ENCODE measurements at places on chromosomes 12 and 14. TPM values are rescaled to one million over a fixed set of nuclear protein-coding genes. Genes with fewer than 3 reads are reported as not detected.

DNA sequence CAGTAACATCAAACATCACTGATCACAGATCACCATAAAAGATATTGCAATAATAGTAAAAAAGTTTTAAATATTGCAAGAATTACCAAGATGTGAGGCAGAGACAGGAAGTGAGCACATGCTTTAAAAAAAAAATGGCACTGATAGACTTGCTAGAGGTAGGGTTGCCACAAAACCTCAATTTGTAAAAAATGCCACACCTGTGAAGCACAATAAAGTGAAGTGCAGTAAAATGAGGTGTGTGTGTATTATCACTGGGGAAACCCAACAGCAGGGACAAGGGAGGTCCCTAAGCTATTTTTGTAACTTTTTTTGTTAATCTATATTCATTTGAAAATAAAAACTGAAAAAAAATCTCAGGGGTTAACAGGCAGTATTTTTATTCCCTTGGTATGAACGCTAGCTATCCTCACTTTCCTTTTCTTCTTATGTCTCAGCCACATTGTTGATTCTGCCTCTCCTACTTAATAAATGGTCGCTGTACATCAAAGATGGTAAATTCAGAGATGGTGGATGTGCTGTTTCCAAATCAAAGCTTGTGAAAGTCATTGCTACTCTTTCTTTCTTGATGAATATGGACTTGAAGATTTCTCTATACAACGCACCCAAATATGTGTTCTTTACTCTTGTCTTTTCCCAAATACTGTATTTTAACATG lies 14.0 kb upstream of the KLRD1 start:
- no peaks in the 10 kb centered on the region for H3K4me1 ChIP-seq
- H3K36me3 ChIP-seq, result no peaks in the 10 kb centered on the region
- H3K27ac ChIP-seq, result no peak overlapping the region
- no peak for DNase-seq
- no peaks in the 10 kb centered on the region for H3K27me3 ChIP-seq
- H3K4me3 ChIP-seq, result no peak overlapping the region

- H3K36me3 ChIP-seq, result no peaks in the 10 kb centered on the region
- H3K27ac ChIP-seq, result no peak overlapping the region
- no peak for DNase-seq
- no peaks in the 10 kb centered on the region for H3K4me1 ChIP-seq
- H3K4me3 ChIP-seq, result no peak overlapping the region
Observed at GRCh38 chr14:88064841-88065240, 59.9 kb downstream of the GPR65 start.

DNA sequence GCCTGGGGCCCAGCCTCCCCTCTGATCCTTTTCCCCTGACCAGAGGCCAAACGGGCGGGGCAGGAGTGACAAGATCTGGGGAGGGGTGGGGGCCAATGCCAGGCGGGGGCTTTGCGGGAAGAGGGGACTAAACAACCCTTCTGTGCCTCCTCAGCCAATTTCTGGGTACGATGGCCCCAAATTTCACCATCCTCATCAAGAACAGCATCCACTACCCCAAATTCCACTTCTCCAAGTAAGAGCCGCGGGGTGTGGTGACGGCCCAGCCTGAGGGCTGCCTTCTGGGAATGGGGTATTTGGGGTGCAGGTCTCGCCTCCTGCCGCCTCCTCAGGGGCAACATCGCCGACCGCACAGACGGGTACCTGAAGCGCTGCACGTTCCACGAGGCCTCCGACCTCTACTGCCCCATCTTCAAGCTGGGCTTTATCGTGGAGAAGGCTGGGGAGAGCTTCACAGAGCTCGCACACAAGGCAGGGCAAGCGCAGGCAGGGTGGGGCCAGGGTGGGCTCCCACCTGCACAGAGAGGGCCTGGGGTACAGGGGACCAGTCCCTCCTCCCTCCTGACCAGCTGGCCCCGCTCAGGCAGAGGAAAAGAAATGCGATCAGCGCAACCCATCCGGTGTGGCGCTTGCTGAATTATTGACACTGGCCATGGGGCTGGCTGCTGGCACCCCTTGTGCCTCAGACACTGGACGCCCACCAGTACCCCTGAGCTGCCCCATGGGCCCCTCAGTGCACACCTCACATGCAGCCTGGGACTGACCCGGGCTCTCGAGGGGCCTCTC lies 1.7 kb downstream of the P2RX2 start:
- H3K27ac ChIP-seq, result no peak overlapping the region
- H3K4me3 ChIP-seq, result no peak overlapping the region
- H3K4me1 ChIP-seq, result peaks cover 20% of the 10 kb centered on the region
- H3K36me3 ChIP-seq, result no peaks in the 10 kb centered on the region

The LGR5 gene
- total RNA-seq, result not detected

The AICDA gene
- not detected for total RNA-seq

The TMEM179 gene
- not detected for total RNA-seq

DNA sequence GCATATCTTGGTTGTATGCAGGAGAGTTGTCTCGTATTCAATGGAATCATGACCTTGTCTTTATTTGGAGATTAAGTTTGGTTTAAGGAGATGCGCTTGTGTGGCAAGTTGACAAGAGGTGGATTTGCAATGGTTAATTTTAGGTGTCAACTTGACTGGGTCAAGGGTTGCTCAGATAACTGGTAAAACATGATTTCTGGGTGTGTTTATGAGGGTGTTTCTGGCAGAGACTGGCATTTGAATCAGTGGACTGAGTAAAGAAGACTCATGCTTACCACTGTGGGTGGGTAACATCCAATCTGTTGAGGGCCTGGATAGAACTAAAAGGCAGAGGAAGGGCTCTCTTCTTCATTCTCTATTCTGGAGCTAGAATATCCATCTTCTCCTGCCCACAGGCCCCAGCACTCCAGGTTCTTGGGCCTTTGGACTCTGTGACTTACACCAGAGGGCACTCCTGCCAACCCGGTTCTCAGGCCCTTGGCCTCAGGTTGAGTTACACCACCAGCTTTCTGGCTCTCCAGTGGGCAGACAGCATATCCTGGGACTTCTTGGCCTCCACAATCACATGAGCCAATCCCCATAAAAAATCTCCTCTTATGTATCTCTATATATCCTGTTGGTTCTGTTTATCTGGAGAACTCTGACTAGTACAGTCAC lies 141.5 kb upstream of the ARID2 start:
- no peaks in the 10 kb centered on the region for H3K27me3 ChIP-seq
- peak overlapping the region; percentile 78 for H3K27ac ChIP-seq
- no peaks in the 10 kb centered on the region for H3K36me3 ChIP-seq
- H3K4me1 ChIP-seq, result no peaks in the 10 kb centered on the region
- DNase-seq, result no peak
- no peak overlapping the region for H3K4me3 ChIP-seq

DNA sequence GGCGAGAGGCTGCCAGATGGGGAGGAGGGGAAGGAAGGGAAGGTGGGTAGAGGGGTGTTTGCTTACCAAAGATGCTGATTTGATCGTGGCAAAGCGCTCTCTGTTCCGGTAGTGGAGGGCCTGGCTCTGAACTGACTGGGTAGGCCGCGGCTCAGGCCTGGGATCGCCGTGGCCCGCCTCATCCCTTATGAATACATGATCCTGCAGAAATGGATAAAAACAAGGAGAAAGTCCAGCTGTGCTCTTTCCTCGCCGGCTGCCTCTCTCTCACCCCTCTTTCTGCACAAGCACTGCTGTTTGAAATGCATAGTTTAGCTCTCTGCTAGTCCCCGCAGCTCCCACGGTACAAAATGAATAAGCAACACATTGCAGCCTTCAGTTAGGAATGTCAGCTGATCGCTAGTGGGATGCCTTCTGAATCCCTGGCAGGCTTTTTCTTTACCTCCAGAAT lies 53.8 kb downstream of the PEBP1 start:
- peaks cover 15% of the 10 kb centered on the region for H3K4me1 ChIP-seq
- H3K27me3 ChIP-seq, result no peaks in the 10 kb centered on the region
- no peak for DNase-seq
- H3K36me3 ChIP-seq, result peaks cover 18% of the 10 kb centered on the region

- H3K36me3 ChIP-seq, result no peaks in the 10 kb centered on the region
- no peaks in the 10 kb centered on the region for H3K4me1 ChIP-seq
- no peaks in the 10 kb centered on the region for H3K27me3 ChIP-seq
- H3K27ac ChIP-seq, result no peak overlapping the region
- no peak overlapping the region for H3K4me3 ChIP-seq
- DNase-seq, result no peak
Observed at GRCh38 chr12:78185109-78185508, 354.4 kb downstream of the NAV3 start.

DNA sequence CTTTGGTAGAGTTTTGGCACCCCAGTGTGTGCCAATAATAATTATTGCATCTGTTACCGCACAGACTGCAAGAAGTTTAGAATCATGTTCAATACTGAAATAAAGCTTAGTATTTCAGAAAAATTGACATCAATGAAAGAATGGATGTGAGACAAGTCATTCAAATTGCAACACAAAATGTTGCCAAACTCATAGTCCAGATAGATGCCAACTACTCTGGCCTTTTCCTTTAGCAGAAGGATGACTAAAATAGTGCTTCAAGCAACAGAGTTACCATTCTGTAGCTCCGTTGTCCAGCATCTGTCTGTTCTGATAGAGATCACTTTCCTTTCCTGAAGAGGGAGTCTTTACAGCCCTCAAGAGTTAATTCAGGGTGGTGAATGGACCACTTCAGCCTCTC lies 77.5 kb downstream of the LIN7A start:
- H3K27me3 ChIP-seq, result no peaks in the 10 kb centered on the region
- H3K4me1 ChIP-seq, result no peaks in the 10 kb centered on the region
- no peak overlapping the region for H3K4me3 ChIP-seq
- H3K36me3 ChIP-seq, result no peaks in the 10 kb centered on the region

DNA sequence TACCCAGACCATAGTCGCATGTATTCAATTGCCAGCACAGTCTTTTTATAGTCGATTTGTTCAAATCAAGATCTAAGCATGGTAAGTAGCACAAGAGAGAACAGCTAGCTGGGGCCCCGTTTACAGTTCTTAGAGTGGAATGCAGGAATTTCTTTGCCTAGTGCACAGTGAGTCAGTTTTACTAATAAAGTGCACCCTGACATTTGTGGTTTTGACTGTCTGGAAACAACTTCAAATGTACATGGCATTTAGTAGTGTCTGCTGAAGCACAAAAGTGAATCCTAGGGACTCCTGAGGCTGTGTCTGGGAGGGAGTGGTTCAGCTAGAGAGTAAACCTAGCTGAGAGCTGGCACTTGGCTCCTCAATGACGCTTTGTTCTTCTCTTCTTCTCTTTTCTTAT lies 64.9 kb downstream of the TMX1 start:
- no peaks in the 10 kb centered on the region for H3K27me3 ChIP-seq
- H3K36me3 ChIP-seq, result no peaks in the 10 kb centered on the region
- no peaks in the 10 kb centered on the region for H3K4me1 ChIP-seq
- no peak overlapping the region for H3K27ac ChIP-seq
- H3K4me3 ChIP-seq, result no peak overlapping the region

DNA sequence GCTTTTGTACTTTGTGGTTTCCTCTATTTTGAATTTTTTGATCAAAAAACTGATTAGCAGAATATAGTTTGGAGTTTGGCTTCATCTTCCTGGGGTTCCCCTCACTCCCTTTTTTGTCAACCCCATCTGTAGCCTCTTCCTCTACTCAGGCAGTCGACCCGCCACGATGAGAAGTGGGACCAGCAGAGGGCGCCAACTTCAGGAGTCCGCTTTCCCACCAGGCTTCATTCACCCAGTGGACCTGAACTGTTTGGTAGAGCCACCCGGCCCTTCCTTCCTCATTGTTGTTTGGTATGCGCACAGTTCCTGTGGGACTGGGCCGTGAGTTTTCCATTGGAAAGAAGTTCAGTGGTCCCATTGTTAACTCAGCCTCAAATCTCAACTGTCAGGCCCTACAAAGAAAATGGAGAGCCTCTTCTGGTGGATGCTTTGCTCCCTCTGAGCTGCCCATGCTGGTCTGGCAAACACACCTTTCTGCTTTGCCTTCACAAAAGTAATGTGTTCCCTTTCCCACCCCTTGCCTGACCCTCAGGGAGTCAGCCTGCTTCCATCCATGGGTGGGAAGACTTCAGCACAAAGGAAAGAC lies 21.7 kb downstream of the TMBIM6 start:
- peaks cover 81% of the 10 kb centered on the region for H3K36me3 ChIP-seq
- no peaks in the 10 kb centered on the region for H3K27me3 ChIP-seq
- no peaks in the 10 kb centered on the region for H3K4me1 ChIP-seq
- no peak for DNase-seq
- H3K4me3 ChIP-seq, result no peak overlapping the region

The LMNTD1 gene
- total RNA-seq, result not detected

The DLK1 gene
- not detected for total RNA-seq

GRCh38 chr12:80087486-80088213 lies 11.7 kb upstream of the OTOGL start:
- no peaks in the 10 kb centered on the region for H3K4me1 ChIP-seq
- no peaks in the 10 kb centered on the region for H3K27me3 ChIP-seq
- DNase-seq, result no peak
- no peaks in the 10 kb centered on the region for H3K36me3 ChIP-seq
- H3K4me3 ChIP-seq, result no peak overlapping the region

DNA sequence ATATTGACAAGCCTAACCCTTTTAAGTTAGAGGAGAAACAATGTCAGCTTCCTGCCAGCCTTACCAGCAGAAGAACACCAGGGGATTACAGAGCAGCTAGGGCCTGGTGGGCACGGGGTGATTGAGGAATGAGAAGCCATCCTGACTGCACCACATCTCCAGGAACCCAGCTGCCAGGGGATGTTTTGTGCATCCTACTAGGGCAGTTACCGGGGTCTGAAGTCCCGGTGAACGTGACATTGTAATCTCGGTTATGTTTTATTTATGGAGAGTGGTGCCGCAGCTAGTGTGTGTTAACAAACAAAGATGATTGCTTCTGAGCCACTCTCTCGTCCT lies 115.9 kb downstream of the BCL11B start:
- no peak overlapping the region for H3K27ac ChIP-seq
- no peaks in the 10 kb centered on the region for H3K27me3 ChIP-seq
- no peaks in the 10 kb centered on the region for H3K36me3 ChIP-seq
- H3K4me3 ChIP-seq, result no peak overlapping the region
- DNase-seq, result no peak

GRCh38 chr14:31781578-31781977 lies 220.4 kb downstream of the NUBPL start:
- no peak overlapping the region for H3K27ac ChIP-seq
- no peaks in the 10 kb centered on the region for H3K36me3 ChIP-seq
- H3K4me1 ChIP-seq, result no peaks in the 10 kb centered on the region

The NINJ2 gene
- 3.0 TPM for total RNA-seq

Data from esophagus squamous epithelium (tissue), 5 donors.